ENCODE measurements at places on chromosomes 1 and 21.

GRCh38 chr1:153478047-153478691 is 17.7 kb upstream of the S100A7 start:
- H3K4me3 ChIP-seq, result no peak overlapping the region
- no peaks in the 10 kb centered on the region for H3K4me1 ChIP-seq
- DNase-seq, result no peak
- H3K36me3 ChIP-seq, result no peaks in the 10 kb centered on the region

- H3K36me3 ChIP-seq, result no peaks in the 10 kb centered on the region
- no peak for DNase-seq
- no peak overlapping the region for H3K4me3 ChIP-seq
- H3K27me3 ChIP-seq, result peaks cover 13% of the 10 kb centered on the region
- H3K4me1 ChIP-seq, result no peaks in the 10 kb centered on the region
- H3K27ac ChIP-seq, result no peak overlapping the region
Observed at GRCh38 chr1:25140073-25140797, 92.1 kb downstream of the SYF2 start.

DNA sequence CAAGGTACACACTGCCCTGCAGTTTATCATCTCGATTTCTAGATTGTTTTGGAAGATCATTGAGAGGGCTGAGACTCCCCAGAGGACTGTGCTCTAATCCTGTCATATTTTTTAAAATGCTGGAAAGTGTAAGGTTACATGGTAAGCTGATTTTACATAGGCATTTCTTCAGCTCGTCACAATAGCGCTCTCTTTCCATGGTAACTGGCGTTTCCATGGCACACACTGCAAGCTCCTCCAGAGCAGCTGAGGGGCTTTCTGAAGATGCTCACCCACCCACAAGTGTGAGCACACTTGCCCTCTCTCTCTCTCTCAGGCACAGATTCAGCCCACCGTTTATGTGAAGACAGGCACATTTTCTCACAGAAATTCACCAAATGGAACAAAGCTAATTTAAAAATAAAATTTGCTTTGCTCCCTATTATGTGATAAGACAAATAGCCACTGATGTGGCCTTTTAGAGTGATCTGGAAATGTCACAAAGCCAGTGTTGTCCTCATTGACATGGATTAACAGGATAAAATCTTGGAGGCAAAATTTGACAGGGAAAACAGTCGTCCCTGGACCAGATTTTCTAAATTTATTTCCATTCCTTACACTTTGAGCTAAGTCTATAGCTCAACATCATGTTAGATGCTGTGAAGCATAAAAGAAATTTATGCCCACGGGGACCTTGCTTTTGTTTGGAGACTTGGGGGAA is 421.5 kb downstream of the RWDD3 start:
- no peaks in the 10 kb centered on the region for H3K27me3 ChIP-seq
- DNase-seq, result no peak
- no peaks in the 10 kb centered on the region for H3K36me3 ChIP-seq
- H3K4me1 ChIP-seq, result no peaks in the 10 kb centered on the region
- H3K27ac ChIP-seq, result no peak overlapping the region

DNA sequence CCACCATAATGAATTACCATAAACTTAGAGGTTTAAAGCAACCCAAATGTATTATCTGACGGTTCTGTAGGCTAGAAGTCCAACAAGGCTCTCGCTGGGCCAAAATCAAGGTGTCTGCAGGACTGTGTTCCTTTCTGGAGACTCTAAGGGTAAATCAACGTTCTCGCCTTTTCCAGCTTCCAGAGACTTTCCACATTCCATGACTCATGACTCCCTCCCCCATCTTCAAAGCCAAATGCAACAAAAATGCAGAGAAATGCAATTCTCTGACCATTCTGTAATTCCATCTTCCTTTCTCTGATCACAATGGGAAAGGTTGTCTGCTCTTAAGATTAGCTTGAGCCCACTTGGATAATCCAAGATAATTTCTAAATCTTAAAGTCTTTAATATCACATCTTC is 287.1 kb downstream of the LTN1 start:
- H3K27me3 ChIP-seq, result no peaks in the 10 kb centered on the region
- DNase-seq, result no peak

DNA sequence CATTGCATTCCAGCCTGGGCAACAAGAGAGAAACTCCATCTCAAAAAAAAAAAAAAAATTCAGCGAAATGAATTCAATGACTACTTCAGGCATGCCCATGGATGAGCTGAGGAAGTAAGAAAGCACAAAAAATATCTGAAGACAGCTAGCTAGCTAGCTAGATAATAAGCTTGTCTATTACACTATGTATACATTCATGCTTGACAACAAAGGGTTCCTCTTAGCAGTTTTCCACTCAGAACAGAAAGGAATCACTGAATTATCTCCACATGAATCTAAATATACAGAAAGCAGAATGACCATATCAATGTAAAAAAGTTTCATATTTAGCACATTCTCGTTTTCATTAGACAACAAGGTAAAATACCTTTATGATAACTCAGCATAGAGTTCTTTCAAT is 32.1 kb downstream of the USP48 start:
- no peak for DNase-seq
- H3K36me3 ChIP-seq, result peaks cover 86% of the 10 kb centered on the region
- H3K27ac ChIP-seq, result no peak overlapping the region

DNA sequence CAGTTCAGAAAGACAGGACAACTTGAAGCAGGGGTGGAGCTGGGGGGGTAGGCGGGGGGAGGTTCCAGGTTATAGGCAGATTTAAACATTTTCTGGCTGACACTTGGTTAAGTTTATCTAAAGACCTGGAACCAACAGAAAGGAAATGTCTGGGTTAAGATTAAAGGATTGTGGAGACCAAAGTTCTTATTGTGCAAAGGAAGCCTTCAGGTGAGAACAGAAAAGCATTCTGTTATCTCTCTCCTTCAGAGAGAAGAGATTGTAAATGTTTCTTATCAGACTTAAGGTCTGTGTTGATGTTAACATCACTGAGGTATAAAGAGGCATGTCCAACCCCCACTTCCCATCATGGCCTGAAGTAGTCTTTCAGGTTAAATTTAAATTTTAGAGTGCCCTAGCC is 3.7 kb upstream of the ACADM start:
- no peak overlapping the region for H3K27ac ChIP-seq
- peaks cover 15% of the 10 kb centered on the region for H3K4me1 ChIP-seq
- no peaks in the 10 kb centered on the region for H3K36me3 ChIP-seq
- no peaks in the 10 kb centered on the region for H3K27me3 ChIP-seq

DNA sequence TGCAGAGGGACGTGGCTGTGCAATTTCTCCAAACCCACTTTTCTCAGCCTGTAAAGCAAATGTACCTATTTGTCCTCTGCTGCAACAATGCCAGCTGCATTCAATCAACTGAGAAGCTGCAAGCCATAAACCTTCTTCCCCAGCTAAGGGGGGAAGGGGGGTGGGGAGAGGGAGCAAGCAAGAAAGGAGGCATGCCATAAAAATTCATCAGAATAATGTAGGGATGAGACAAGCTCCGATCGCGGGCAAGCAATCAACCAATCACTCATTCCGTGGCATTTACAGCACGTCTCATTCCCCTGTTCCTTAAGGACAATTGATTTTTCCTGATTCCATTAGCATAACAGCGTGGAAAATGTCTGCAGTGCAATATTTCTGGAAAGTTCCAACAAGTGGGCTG is 144.8 kb downstream of the DMRTA2 start:
- no peak overlapping the region for H3K4me3 ChIP-seq
- H3K27me3 ChIP-seq, result no peaks in the 10 kb centered on the region
- no peaks in the 10 kb centered on the region for H3K4me1 ChIP-seq
- no peaks in the 10 kb centered on the region for H3K36me3 ChIP-seq
- DNase-seq, result no peak

DNA sequence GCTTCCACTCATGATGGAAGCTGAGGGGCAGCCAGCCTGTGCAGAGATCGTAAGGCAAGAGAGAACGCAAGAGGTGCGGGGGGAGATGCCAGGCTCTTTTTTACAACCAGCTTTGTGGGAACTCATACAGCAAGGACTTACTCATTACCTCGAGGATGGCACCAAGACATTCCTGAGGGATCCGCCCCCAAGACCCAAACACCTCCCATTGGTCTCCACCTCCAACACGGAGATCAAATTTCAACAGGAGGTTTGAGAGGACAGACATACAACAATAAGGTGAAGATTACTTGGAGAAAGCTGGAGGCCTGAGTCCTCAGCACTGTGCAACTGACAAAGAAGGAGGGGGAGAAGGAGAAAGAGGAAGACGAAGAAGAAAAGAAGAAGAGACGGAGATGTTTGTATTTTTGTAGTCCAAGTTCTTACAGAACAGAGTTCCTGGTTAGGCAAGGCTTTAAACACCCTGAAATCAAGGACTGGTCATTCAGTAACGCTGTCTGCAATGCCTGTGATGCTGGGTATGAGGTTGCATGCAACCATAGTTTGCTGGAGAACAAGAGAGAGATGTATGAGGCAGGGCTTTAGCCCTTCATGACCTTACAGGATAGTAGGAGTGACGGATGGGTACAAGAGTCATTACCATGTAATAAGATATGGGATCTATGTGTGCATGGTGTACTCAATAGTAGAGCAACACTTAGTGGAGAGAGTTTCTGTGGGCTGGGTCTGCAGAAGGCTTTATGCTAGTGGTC is 19.7 kb upstream of the GALNT2 start:
- DNase-seq, result no peak
- H3K4me1 ChIP-seq, result no peaks in the 10 kb centered on the region
- peaks cover 12% of the 10 kb centered on the region for H3K27me3 ChIP-seq
- H3K36me3 ChIP-seq, result no peaks in the 10 kb centered on the region
- H3K4me3 ChIP-seq, result no peak overlapping the region

DNA sequence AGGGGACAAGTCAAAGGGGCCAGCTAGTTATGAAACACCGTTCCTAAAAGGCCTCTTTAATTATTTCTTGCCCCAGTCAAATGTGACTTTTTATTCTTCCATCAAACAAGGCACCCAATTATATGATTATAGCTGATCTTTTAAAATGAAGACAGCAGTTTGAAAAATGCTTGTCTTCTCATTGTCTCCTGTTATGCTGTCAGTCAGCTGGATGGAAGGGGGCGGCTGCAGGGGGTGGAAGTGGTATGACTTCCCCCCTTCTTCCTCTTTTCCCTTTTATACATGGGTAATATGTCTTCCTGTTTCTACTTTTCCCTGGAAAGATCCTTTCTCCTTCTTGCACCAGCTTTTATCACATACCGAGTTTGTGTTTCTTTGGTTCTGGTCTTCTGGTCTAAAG is 25.8 kb upstream of the KCNA10 start:
- no peaks in the 10 kb centered on the region for H3K4me1 ChIP-seq
- H3K36me3 ChIP-seq, result no peaks in the 10 kb centered on the region
- peaks cover 11% of the 10 kb centered on the region for H3K27me3 ChIP-seq
- H3K27ac ChIP-seq, result no peak overlapping the region

- H3K36me3 ChIP-seq, result peaks cover 84% of the 10 kb centered on the region
- H3K4me1 ChIP-seq, result peaks cover 30% of the 10 kb centered on the region
- H3K4me3 ChIP-seq, result peak overlapping the region; percentile 34
- H3K27ac ChIP-seq, result peak overlapping the region; percentile 64
- H3K27me3 ChIP-seq, result no peaks in the 10 kb centered on the region
Observed at GRCh38 chr1:206591226-206591625, 21.0 kb downstream of the EIF2D start.

DNA sequence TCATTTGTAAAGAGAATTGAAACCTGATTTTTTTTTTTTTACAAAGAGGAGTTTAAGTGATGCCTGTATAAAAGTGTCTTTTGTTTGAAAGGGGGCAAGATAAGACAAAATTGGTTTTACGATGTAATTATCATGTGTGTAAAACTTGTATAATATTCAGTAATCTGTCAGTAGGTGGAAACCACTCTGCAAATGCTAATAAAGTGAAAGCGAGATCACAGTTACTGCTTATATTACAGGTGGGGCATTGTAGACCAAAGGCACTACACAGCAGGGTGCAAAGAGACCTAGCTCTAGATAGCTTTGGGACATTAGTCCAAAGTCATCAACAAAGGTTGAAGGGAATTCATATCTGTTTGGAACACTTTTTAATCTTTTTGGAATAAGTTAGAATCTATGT is 174.2 kb downstream of the LHX8 start:
- no peaks in the 10 kb centered on the region for H3K36me3 ChIP-seq
- DNase-seq, result no peak
- H3K4me1 ChIP-seq, result no peaks in the 10 kb centered on the region
- no peaks in the 10 kb centered on the region for H3K27me3 ChIP-seq
- H3K27ac ChIP-seq, result no peak overlapping the region

- H3K4me1 ChIP-seq, result peaks cover 50% of the 10 kb centered on the region
- no peak for DNase-seq
- H3K27ac ChIP-seq, result no peak overlapping the region
- H3K36me3 ChIP-seq, result peaks cover 3% of the 10 kb centered on the region
- H3K4me3 ChIP-seq, result no peak overlapping the region
Observed at GRCh38 chr1:55204997-55205396, 10.2 kb downstream of the USP24 start.

- no peaks in the 10 kb centered on the region for H3K27me3 ChIP-seq
- DNase-seq, result no peak
- H3K36me3 ChIP-seq, result peaks cover 2% of the 10 kb centered on the region
- H3K4me1 ChIP-seq, result no peaks in the 10 kb centered on the region
- H3K27ac ChIP-seq, result no peak overlapping the region
Observed at GRCh38 chr1:245768596-245768995, 613.8 kb downstream of the KIF26B start.

- H3K4me1 ChIP-seq, result no peaks in the 10 kb centered on the region
- H3K4me3 ChIP-seq, result no peak overlapping the region
- H3K36me3 ChIP-seq, result peaks cover 69% of the 10 kb centered on the region
- no peaks in the 10 kb centered on the region for H3K27me3 ChIP-seq
- DNase-seq, result no peak
- H3K27ac ChIP-seq, result no peak overlapping the region
Observed at GRCh38 chr21:33339135-33339534, 14.4 kb downstream of the IFNAR1 start.

GRCh38 chr1:40786171-40786994 is 2.8 kb downstream of the KCNQ4 start:
- H3K27me3 ChIP-seq, result no peaks in the 10 kb centered on the region
- no peaks in the 10 kb centered on the region for H3K36me3 ChIP-seq
- peaks cover 8% of the 10 kb centered on the region for H3K4me1 ChIP-seq
- no peak overlapping the region for H3K4me3 ChIP-seq
- DNase-seq, result no peak
- H3K27ac ChIP-seq, result no peak overlapping the region

Measured in CD4-positive, CD25-positive, alpha-beta regulatory T cell (primary cell).